Right lobe of liver (tissue), 6 donors: ENCODE measurements at places on chromosomes 2 and 18.

DNA sequence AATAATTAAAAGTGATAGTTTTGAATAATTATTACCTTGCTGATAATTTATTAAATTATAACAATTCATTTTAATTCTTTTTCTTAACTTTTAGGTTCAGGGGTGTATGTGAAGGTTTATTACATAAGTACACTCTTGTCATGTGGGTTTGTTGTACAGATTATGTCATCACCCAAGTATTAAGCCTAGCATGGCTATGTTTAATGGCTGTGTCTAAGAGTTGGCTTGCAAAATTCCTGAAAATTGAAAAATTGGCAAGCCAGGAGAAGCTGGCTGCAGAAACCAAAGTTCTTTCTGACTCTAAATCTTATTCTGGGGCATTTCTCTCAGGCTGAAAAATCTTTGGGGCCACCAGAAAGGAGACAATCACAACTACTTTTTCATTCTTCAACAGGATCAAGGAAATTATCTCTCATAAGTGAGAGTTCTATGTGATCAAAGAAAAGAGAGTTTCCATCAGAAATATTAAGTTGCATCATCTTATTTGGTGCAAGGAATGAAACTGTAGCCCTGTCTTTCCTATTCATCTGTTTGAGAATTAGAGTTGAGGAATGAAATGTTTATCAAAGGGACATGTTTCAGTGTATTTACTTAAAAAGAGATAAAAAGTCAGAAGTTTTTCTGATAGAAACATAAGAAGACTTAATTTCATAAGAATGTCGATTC lies 412.1 kb upstream of the CDH2 start:
- H3K27ac ChIP-seq: no peak overlapping the region
- H3K4me1 ChIP-seq: no peaks in the 10 kb centered on the region
- DNase-seq: no peak
- no peaks in the 10 kb centered on the region for H3K27me3 ChIP-seq
- no peaks in the 10 kb centered on the region for H3K36me3 ChIP-seq

DNA sequence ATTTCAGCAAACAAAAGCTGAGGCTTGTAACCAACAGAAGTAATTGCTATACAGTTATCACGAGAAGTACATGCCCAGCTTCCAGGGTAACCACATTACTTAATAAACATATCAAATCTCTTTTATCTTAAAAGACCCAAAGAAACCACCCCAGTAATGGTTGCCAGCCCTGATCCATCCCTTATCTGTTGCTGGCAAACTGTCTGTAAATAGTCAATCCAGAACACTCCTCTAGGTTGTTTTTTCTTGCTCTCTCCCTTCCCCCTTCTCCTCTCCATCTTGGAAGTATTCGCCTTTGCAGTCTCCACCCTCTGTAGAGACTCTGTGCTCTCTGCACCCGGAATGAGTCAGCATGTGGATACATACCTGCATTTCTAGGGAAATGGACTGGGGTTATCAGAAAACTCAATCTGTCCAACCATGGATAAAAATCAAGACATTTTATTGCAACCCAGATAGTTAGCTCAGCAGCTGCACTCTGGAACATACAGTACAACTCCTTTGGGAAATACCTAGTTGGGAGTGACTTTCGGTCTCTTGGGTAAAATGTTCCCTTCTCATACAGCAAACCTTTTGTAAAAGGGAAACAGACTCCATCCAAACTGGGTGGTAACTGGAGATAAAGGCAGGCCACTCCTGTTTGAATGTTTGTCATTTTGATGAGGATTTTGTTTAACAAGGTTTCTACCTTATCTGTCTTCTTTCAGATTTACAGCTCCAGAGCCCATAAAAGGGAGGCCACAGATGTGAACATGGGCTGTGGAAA lies 123.5 kb upstream of the FOSL2 start:
- H3K4me1 ChIP-seq: no peaks in the 10 kb centered on the region
- H3K27ac ChIP-seq: no peak overlapping the region
- DNase-seq: no peak
- H3K4me3 ChIP-seq: no peak overlapping the region
- no peaks in the 10 kb centered on the region for H3K27me3 ChIP-seq
- H3K36me3 ChIP-seq: no peaks in the 10 kb centered on the region

- DNase-seq: no peak
- peak overlapping the region; percentile 97 for H3K27ac ChIP-seq
- no peaks in the 10 kb centered on the region for H3K27me3 ChIP-seq
- peak overlapping the region; percentile 73 for H3K4me3 ChIP-seq
- no peaks in the 10 kb centered on the region for H3K4me1 ChIP-seq
Measured at GRCh38 chr18:13136056-13136903, 82.3 kb upstream of the LDLRAD4 start.

GRCh38 chr2:32825291-32825712 lies 121.5 kb upstream of the LTBP1 start:
- H3K27me3 ChIP-seq: no peaks in the 10 kb centered on the region
- H3K27ac ChIP-seq: no peak overlapping the region
- no peak for DNase-seq
- no peaks in the 10 kb centered on the region for H3K36me3 ChIP-seq
- no peak overlapping the region for H3K4me3 ChIP-seq

DNA sequence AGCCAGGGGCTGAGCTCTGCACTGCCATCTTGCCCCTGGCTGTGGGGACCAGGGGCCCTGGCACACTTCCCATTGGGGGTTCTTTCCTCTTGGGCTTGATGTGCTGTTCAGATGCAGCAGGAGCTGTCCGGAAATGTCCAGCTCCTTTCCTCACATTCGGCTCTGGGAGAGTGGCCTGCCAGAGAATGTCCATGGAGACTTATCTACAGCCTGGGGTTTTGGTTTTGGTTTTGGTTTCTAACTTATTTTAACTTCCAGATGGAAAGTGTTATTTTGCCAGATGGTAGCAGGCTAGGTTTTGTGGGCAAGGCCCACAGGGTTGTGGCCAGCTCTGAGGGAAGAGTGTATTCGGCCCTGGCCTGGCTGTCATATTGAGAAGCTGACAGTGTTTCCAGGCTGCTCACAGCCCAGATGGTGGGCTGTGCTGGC lies 177.3 kb downstream of the ANKRD30B start:
- no peaks in the 10 kb centered on the region for H3K4me1 ChIP-seq
- no peak for DNase-seq
- no peaks in the 10 kb centered on the region for H3K27me3 ChIP-seq

GRCh38 chr18:12038082-12038638 lies 55.5 kb upstream of the ANKRD62 start:
- no peaks in the 10 kb centered on the region for H3K36me3 ChIP-seq
- H3K27ac ChIP-seq: no peak overlapping the region
- H3K4me3 ChIP-seq: peak overlapping the region; percentile 61
